ENCODE measurements at places on chromosomes 3 and 15.

- DNase-seq, result no peak
These were observed 112.5 kb upstream of the NR2F2 start for GRCh38 chr15:96217983-96218382.

- DNase-seq, result no peak
These were observed 701.8 kb upstream of the CCDC54 start for GRCh38 chr3:106675451-106675850.

DNA sequence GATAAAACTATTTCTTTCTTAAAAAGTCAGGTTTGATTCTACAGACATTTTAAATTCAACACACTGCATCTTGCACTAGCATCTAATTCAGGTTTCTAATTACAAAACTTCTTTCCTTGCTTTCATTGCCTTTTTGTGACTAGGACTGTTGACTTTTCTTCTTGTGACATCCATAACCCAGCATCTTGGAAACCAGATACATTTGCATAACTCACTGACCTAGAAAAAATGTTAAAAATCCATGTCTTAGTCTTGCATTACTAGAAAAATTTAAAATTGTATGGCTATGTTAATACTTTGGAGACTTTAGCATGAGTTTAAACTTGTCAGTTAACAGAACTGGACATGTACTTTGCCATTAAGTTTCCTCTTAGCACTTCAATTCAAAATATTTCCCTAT, 72.7 kb downstream of the DTWD1 start:
- DNase-seq, result no peak

GRCh38 chr3:128395500-128396162, 71.1 kb downstream of the DNAJB8 start:
- DNase-seq, result no peak

GRCh38 chr3:105811518-105812193, 57.2 kb downstream of the CBLB start:
- no peak for DNase-seq

- DNase-seq, result no peak
These were observed 17.5 kb upstream of the SPTSSB start for GRCh38 chr3:161388855-161389254.

DNA sequence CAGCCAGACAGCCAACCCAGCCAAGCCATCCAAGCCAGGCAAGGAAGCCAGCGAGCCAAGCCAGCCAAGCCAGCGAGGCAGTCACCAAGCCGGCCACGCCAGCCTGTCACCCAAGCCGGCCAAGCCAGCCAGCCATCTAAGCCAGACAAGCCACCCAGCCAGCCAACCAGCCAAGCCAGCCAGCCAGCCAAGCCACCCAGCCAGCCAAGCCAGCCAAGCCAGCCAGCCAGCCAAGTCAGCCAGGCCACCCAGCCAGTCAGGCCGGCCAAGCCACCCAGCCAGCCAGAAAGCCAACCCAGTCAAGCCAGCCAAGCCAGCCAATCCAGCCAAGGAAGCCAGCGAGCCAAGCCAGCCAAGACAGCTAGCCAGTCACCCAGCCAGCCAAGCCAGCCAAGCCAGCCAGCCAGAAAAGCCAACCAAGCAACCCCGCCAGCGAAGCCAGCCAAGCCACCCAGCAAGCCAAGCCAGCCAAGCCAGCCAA, 201.2 kb downstream of the GOLGA6L6 start:
- DNase-seq, result no peak

DNA sequence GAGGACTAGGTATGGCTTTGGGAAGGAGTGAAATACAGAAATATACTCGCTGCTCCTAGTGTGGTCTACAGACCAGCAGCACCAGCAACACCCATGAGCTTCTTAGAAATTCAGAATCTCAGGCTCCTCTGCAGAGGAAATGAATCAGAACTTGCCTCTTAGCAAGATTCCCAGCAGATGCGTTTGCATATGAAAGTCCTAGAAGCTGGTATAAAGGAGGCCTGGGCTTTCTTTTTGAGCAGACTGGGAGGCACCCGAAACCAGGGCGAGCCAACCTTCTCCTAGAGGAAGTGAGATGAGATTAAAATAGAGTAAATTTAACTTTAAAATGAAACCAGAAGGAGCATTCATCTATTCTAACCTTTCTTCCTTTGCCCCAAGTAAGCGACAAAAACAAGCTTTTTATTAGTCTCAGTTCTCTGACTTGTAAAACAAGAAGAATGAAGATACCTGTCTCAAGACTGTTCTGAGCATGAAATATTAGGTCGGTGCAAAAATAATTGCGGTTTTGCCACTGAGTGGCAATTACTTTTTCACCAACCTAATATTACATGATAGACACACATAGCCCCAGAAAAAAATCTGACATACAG, 140.0 kb downstream of the PDZRN3 start:
- no peak for DNase-seq

DNA sequence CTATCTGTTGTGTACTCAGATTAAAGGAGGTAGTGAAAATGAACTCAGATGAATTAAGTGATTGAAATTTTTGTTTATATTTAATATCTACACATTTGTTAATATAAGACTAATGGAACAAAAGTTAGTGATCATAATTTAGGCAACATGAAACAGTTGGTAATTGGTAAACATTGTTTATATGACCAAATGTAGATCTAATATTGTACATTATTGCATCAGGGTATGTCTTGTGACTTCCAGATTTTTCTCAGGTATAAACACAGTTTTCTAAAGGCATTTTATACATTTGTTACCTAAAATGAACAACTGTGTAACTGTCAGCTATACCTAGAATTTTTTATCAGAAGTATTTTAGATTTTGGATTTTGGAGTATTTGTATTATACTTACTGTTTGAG, 14.8 kb downstream of the GMPS start:
- no peak for DNase-seq

DNA sequence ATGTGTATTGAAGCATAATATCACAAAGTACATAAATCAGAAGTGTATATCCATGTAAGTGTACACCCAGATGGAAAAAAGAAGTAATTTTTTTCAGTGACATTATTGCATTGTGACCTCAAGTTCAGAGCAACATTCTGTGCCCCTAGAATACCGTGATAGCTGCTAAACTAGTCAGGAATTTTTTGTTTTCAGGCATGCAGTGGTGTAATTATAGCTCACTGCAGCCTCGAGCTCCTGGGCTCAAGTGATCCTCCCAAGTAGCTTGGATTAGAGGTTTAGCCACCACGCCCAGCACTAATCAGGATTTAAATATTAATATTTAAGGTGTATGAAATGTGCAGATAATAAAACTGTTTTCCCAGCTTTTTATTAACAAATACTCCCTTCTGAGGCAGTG, 25.5 kb downstream of the SEC62 start:
- DNase-seq, result no peak

DNA sequence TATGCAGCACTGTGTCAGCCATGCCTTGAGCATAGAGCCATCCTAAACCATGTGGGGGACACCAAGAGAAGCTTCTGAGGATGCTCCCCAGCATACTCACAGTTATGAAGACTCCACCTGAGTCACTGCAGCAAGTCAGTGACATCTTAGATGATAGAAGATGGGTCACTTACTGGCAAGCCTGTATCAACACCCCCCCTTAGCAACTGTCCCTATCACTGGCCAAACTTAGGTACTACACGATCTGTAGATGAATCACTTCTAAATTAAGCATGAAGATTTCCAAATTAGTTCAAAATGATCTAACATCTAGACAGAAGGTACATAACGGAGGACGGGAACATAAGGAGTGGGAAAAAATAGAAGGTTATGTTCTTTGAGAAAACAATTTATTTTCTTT, 13.2 kb upstream of the LMCD1 start:
- DNase-seq, result no peak

DNA sequence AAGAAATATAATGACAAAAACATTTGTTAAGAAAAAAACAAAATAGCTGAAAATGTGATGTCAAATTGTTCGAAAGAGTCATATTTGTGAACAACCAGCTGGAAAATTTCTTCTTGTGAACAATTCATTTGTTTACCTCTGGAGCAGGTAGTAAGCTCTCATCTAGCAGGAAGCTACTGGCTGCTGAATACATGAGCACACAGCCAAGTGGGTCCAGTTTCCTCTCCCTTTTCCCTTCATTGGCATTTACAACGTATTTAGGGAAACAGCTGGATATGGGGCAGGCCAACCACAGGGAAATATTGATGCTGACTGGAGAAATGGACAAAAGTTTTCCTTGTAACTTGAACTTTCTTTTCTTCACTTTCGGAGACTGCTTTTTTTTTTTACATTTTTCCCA, 1354.7 kb upstream of the EPHA6 start:
- DNase-seq, result no peak

DNA sequence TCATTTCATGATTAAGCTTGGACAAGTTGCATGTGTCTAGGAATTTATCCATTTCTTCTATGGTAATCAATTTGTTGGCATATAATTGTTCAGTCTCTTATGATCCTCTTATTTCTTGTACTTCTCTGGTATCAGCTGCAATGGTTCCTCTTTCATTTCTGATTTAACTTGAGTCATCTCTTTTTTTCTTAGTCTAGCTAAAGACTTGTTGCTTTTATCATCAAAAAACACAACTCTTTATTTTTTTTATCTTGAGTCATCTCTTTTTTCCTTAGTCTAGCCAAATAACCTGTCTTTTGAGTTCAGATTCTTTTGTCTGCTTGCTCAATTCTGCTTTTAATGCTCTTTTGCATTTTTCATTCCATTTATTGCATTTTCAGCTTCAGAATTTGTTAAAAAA, 37.3 kb downstream of the UBE3A start:
- DNase-seq, result no peak

DNA sequence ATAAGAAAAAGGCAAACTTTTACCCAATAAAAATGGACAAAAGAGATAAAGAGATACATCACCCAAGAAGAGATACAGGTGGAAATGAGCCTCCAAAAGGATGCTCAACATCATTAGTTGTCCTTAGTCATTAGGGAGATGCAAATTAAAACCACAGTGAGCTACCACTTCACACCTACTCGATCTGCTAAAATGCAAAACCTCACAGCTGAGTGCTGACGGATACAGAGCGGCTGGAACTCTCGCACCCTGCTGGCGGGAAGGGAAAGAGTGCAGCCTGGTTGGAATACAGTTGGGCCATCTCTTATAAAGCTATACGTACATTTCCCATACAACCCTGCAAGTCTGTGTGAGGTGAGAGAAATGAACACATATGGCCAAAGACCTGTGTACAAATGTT, 78.5 kb upstream of the PRR20G start:
- DNase-seq, result no peak

GRCh38 chr3:125317761-125318160, 57.4 kb downstream of the ZNF148 start:
- DNase-seq, result no peak

GRCh38 chr3:126314305-126314789, 42.9 kb downstream of the KLF15 start:
- DNase-seq, result no peak

GRCh38 chr15:33243869-33244268, 49.4 kb upstream of the FMN1 start:
- DNase-seq, result no peak

GRCh38 chr15:96066852-96067495, 263.5 kb upstream of the NR2F2 start:
- DNase-seq, result no peak

GRCh38 chr3:74617776-74618175, 3.3 kb upstream of the CNTN3 start:
- DNase-seq, result no peak

- peak; percentile 45 for DNase-seq
These were observed 6.5 kb upstream of the TM4SF18 start for GRCh38 chr3:149339931-149340309.
